ENCODE measurements at places on chromosomes 12 and 14.

DNA sequence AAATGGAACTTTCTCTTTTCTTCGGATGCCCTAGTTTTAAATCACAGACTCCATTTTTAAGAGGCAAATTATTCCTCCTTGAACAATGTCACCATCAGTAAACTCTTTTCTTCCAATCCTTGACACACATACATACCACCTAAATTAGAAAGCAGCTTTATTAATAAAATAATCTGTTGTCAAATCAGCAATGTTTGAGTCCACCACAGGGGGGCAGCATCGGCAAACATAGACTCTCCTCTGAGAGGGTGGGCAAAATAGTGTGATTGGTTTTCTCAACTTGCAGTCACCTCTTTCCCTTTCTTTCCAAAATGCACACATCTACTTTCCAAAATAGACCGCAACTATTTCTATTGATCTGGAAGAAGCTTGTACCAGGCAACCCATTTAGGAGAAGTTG is 438.4 kb upstream of the OR4E1 start:
- DNase-seq: peak; percentile 18

- DNase-seq: no peak
These were observed 19.5 kb upstream of the CRACR2A start for GRCh38 chr12:3772380-3772779.

DNA sequence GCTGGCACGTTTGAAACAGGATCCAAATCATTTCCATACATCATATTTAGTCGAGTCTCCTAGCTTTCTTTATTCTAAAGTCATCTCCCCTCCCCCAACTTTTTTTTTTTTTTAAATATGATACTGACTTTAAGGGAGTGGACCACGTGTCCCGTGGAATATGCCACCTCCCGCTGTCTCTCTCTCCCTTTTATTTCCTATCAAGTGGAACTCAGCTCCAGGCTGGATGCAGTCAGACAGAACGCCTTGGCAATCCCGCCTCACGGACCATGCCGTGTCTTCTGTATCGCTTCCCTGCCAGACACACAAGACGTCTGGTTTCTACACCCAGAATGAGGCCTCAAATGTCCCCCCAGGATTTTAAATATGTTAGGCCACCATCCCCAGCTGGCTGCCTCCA is 21.2 kb downstream of the BCL7A start:
- no peak for DNase-seq

DNA sequence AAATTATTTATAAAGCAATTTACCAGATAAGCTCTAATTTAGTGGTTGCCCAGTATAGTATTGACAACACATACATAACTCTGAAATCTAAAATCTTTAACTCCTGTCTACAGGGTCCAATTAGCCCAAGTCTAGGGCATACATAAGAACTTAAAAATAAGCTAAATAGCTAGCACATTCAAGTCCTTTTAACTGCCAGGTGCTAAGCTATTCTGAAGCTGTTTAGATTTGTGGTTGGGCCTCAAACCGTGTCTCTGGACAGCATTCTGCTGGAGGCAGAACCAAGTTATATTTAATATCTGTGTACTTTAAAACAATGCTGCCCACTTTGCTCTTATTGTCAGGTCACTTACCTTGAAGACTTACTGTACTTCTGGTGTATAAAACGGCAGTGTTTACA is 19.0 kb downstream of the RPS6KA5 start:
- no peak for DNase-seq

GRCh38 chr12:5912437-5913334 is 32.4 kb downstream of the ANO2 start:
- DNase-seq: no peak

DNA sequence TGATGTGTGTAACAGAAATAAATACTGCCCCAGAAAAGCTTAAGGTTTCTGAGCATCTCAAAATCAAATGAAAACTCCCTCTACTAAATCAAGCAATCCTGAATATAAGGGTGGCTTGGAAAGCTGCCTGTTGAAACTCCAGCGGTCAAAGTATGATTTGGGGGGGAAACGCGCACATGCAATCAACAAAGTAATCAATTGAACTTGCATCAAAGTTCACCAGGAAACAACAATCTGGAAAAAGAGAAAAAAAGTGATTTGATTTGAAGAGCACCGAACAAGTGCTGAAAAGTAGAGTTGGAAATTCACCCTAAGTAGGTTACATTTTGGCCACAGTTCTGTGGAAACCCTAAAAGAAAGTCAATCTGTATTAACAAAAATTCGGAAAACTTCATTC is 700 bp downstream of the CNIH1 start:
- DNase-seq: no peak

- no peak for DNase-seq
These were observed 48.6 kb downstream of the SH2B3 start for GRCh38 chr12:111454311-111454710.

GRCh38 chr12:16325426-16325825 is 22.0 kb upstream of the MGST1 start:
- DNase-seq: no peak

- no peak for DNase-seq
These were observed 64.4 kb upstream of the PTHLH start for GRCh38 chr12:28036940-28037339.

GRCh38 chr12:122837306-122838265 is 2.3 kb downstream of the HIP1R start:
- no peak for DNase-seq

DNA sequence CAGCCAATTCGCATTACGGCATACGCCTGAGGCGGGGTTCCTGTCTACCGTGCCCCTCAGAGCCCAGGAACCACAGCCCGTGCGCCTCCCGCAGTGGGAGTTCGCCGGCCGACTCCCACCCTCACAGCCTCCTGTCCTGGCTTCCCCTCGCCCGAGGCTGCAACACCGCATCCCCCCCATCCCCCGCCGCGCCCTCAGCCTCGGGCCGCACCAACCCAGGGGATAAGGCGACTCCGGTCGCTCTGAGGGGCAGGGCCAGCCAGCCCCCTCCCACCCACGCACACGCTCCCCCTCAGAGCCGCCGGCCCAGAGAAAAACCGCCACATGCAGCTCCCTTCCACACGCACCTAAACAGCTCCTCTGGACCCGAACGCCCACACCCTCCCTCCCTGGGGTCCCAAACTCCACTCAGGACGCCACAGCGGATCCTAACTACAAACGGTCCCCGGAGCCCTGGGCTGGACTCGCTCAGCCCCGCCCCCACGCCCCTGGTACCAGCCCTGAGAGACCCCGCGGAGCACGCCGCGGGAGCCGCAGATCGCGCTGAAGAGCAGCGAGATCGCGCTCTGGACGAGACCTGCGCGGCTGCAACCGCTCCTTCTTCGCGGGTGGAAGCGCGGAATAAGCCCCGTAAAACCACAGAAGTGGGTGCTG is at the start of gene C14orf39:
Gene C14orf39 (minus strand): TSS at position 466 of the 654 bp plus-strand sequence. CDS start 985 bp downstream, outside the sequence.
- DNase-seq: no peak

- DNase-seq: no peak
These were observed 462 bp downstream of the KNTC1 start for GRCh38 chr12:122527478-122527944.

- no peak for DNase-seq
These were observed 4.6 kb upstream of the CEP128 start for GRCh38 chr14:80946187-80946586.

- DNase-seq: no peak
These were observed 34.5 kb upstream of the LGALS3 start for GRCh38 chr14:55094292-55095157.

DNA sequence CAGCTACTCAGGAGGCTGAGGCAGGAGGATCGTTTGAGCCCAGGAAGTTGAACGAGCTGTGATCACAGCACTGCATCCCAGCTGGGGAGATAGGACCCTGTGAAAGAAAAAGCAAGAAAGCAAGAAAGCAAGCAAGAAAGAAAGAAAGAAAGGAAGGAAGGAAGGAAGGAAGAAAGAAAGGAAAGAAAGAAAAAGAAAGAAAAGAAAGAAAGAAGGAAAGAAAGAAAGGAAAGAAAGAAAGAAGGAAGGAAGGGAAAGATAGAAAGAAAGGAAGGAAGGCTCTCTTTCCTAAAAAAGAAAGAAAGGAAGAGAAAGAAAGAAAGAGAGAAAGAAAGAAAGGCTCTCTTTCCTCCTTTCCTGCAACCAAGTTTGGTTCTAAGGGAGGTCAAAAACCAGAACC is 380.3 kb downstream of the PCNX1 start:
- DNase-seq: no peak

GRCh38 chr12:41293011-41293410 is 104.9 kb downstream of the PDZRN4 start:
- no peak for DNase-seq

DNA sequence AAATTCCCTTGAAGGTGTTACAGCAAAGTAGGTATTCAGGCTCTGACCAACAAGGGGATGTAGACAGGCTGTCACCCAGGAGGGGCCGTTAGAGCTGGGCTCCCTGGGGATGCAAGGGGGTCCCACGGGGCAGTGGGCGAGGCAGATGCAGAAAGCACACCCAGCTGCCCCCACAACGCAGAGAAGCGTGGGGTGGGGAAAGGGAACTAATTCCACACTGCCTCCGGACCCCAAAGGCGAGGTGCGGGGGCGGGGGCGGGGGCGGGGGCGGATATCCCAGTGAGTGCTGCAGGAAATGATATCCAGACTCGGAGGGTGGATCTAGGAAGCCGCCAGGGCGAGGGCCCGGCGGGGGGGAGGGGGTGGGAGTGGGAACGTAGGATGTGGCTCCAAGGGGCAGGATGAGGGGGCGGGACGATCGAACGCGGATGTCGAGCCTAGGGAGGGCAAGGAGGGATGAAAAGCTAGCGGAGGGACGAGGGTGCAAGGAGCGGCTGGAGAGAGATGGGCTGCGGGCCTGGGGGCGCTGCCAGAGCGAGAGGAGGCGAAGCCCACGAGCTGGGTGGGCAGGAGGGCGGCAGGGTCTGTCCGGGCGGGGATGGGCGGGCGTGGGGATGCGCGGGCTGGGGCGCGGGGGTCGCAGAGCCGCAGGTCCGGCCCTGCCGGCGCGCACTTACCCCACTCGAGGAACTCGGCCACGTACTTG is 874 bp downstream of the CDC42BPB start:
- DNase-seq: no peak

GRCh38 chr14:81085596-81085995 is 130.2 kb downstream of the TSHR start:
- DNase-seq: no peak

DNA sequence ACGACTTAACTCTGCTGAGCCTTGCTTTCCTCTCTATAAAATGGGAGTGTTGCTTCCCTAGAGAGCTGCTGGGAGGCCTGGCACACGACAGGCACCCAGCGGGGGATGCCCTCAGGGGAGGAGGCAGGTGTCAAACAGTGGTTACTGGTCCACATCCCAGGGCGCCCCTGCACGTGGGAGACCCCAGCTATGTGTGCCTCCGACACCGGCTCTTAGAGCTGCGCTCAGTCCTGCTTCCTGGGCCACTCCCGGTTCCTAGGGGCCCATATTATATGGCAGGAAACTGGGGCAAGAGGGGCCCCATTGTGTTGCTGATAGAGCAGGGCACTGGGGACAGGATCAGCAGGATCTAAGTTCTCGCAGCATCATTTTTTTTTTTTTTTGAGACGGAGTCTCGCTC is 47.3 kb downstream of the CHGA start:
- no peak for DNase-seq

DNA sequence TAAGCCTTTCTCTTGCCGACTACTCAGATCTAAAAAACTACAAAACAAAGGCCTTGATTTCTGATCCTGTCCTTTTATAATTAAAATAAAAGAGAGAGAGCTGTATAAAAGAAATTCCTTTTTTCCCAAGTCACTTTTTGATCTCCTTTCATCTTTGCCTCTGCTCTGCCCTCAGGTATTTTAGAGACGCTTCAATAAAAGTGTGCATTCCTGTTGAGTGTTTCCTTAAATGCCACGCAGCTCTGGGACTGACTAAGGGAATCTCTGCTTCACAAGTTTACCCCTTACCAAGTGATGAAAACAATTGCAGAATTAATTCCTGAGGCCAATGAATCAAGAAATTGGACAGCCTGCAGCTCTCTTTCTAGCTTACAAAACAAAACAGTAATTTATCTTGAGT is 1109.8 kb downstream of the TMTC2 start:
- DNase-seq: no peak

GRCh38 chr14:60311417-60311816 is 62.4 kb downstream of the PPM1A start:
- no peak for DNase-seq

DNA sequence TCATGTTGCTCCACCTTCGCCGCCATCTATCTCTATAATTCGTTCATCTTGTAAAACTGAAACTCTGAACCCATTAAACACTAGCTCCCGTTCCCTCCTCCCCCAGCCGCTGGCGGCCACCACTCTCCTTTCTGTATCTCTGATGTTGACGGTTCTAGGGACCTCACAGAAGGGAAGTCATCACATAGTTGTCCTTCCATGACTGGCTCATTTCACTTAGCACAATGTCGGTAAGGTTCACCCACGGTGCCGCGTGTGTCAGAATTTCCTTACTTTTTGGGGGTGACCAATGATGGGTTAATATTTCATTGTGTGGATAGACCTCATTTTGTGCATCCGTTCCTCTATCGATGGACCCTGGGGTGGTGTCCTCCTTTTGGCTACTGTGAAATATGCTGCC is 2.0 kb upstream of the CACNA2D4 start:
- no peak for DNase-seq

DNA sequence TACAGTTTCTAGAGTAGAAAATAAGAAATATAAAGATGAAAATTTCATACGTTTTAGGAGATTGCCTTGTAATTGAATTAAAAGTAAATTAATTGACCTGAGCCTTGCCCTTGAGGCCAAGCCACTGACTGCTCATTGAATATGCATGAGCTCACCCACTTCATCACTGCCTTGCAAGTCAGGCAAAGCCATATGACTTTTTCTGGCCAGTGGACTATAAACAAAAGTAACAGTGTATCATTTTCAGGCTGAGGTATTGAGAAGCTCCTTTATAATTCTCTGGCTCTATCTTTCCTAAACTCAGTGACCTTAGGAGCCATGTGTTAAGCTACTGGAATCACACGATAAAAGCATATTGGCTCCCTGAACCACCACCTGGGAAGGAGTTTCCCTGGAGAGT is 369.3 kb downstream of the NUAK1 start:
- no peak for DNase-seq

GRCh38 chr12:15220915-15221885 is at the start of gene RERG:
TSS of gene RERG (minus strand) at chr12:15221417. CDS start at chr12:15217489, 3,928 bp downstream.
- peak; percentile 49 for DNase-seq

DNA sequence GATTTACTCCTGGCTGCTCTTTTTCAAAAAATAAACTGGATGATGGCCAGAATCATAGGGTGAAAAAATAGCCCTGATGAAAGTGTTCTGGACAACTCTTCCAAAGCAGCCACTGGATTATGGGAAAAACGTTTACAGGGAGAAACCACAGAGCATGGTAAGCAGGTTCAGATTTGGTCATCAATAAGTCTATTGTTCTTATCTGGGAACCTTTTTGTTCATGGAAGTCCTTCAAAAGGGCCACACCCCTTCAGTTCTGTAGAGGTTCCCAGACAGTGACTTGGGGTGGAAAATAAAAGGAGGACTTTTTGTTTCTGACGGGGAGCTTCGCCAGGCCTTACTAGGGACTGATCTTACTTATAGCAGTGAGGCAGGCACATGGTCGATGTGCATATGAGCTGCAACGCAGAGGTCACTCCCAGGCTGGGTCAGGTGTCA is 117.4 kb upstream of the SLC38A2 start:
- no peak for DNase-seq

DNA sequence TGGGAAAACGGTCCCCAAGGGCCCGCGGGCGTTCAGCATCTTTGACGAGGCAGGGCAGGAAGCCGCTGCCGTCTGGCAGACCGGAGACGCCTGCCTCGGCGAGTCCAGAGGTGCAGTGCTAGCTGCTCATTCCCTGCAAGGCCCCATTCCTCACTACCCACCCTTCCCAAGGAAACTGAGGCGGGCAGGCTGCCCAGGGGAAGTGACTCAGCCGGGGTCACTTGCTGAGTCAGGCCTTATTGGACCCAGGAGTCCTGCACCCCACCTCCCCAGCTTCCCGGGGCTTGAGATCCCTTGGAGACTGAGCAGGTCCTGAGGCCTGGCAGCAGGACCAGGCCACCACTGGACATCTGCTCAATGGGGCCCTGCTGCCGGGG is 3.7 kb downstream of the SH2B3 start:
- DNase-seq: no peak
